ENCODE measurements at places on chromosomes 12 and 14.

GRCh38 chr12:57810450-57810849, 8.1 kb downstream of the AVIL start:
- no peak for DNase-seq

- DNase-seq, result no peak
These were observed 65.0 kb upstream of the ASPG start for GRCh38 chr14:104020471-104020870.

DNA sequence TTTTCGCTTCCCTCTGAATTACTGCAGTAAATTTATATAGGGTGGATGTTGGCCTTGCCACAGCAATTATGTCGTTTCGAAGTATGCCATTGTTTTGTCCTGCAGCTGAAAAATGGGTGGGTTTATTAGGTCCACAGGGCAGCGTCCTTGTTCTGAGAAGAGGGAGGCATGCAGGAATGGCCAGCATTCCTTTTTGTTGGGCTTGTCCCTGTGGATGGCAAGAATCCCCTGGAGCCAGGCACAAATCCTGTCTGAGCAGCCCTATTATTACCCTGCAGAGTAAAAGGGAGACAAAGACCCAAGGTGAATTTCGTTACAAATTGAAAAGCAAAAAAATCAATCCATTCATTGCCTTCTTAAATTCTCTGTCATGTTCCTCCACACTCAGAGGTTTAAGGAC, 88.1 kb downstream of the CHST11 start:
- DNase-seq, result no peak

GRCh38 chr14:51654533-51654845, 2.8 kb downstream of the FRMD6 start:
- DNase-seq, result no peak

GRCh38 chr12:98470469-98471082, 44.8 kb upstream of the TMPO start:
- DNase-seq, result no peak

DNA sequence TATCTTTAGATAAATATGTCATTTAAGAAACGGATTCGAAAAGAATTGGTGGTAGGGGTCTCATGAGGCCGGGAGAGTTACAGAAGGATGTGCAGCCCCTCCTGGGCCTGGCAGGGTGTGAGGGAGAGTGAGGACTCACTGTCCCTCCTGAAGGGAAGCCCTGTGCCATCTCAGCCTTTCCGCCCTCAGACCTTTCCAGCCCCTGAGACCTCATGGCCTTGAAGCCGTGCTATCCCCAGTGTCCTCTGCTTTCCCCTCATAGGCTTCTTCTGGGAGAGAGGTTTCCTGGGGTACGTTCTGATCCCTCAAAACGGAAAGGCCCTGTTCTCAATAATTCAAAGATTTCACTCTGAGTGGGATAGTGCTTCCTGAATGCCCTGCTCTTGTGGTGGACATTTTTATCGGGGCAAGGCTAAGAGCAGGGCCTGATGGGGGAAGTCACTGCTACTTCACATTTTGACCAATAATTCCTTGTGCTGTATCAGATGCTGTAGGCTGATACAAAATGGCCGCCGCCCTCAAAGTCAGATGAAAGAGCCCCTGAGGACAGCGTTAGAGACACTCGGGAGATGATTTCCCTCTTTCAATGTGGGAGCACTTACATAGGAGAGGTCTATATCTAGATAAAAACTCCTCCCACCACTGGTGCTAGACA, 1.3 kb downstream of the CD4 start:
- DNase-seq, result no peak

Measured in SK-N-DZ (cell line).